Common myeloid progenitor, CD34-positive (primary cell): ENCODE measurements at places on chromosomes 4 and X.

- peak; percentile 71 for DNase-seq
These were observed at the start of gene BMP3 for GRCh38 chr4:81030061-81030980. Gene BMP3 (plus strand): TSS chr4:81030708. CDS start chr4:81031285, 577 bp downstream.

- no peak for DNase-seq
These were observed 43.1 kb downstream of the ATRX start for GRCh38 chrX:77742788-77743476.

GRCh38 chrX:114582698-114583395, 1.0 kb upstream of the HTR2C start:
- DNase-seq = peak; percentile 11

DNA sequence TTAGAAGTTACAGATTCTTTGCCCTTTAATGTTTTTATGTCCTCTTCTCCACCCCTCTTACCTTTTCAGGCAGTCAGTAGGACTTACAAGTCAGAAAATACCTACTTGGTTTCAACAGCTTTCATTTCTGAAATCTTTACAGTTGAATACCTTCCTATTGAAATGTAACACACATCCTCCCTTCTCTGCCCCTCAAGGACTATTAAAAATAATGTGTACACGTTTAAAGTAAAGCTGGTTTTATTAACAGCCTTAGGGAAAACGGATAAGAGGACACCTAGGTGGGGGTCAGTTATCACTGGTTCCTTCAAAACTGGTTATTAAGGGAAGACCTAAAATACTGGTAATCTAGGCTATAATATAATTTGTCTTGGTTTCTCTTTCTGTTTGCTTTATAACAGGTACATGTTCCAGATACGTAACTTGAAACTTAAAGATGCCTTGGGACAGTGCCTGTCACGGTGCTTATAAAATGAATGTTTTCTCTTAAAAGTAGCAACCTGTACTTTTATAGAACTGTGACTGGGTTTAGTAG, 1.8 kb downstream of the CCSER1 start:
- DNase-seq = no peak
